Stimulated activated CD4-positive, alpha-beta T cell treated with anti-CD3 and anti-CD28 coated beads, Interleukin-2, amount 100 ng/mL, for 4 hours (primary cell): ENCODE measurements at places on chromosomes 12 and 14.
A peak's percentile ranks its signal among the peaks of the same experiment; 100 is the strongest.

- no peak for DNase-seq
Observed at GRCh38 chr14:105096206-105096875, 31.1 kb upstream of the GPR132 start.

- no peak for DNase-seq
Observed at GRCh38 chr12:32702946-32703345, 23.8 kb downstream of the DNM1L start.

DNA sequence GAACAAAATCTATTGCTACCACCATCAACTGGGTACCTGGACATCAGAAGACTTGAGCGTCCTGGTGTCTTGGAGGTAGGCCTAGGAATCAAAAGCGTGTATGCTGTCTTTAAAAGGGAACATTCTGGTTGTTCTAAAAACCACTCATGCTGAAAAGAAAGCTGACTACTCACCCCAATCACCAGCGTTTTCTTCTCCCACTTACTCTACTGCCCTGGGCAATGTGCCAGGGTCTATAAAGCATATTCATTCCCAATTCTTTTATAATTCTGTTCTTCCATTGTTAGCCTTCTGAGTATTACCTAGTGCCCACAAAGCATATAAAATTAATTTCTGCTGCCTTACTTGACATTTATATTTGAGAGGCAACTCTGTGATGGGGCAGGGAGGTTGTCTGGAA is 133.4 kb downstream of the KCNA5 start:
- DNase-seq, result no peak

DNA sequence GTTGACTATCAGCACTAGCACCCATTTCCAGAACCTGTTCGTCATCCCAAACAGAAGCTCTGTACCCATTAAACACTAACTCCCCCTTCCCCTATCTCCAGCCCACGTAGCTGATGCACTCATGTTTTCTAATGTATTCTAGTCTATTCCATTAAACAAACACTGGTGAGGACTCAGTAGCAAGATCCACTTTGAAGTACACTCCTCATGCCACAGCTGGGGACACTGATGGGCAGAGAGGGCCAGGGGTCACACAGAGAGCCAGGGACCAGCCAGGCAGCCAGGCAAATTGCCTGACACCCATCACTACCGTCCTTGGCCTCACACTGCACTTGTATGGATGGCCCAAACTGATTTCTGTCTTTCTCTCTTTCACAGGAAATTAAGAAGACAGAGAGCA is 269.9 kb upstream of the DIO3 start:
- no peak for DNase-seq

DNA sequence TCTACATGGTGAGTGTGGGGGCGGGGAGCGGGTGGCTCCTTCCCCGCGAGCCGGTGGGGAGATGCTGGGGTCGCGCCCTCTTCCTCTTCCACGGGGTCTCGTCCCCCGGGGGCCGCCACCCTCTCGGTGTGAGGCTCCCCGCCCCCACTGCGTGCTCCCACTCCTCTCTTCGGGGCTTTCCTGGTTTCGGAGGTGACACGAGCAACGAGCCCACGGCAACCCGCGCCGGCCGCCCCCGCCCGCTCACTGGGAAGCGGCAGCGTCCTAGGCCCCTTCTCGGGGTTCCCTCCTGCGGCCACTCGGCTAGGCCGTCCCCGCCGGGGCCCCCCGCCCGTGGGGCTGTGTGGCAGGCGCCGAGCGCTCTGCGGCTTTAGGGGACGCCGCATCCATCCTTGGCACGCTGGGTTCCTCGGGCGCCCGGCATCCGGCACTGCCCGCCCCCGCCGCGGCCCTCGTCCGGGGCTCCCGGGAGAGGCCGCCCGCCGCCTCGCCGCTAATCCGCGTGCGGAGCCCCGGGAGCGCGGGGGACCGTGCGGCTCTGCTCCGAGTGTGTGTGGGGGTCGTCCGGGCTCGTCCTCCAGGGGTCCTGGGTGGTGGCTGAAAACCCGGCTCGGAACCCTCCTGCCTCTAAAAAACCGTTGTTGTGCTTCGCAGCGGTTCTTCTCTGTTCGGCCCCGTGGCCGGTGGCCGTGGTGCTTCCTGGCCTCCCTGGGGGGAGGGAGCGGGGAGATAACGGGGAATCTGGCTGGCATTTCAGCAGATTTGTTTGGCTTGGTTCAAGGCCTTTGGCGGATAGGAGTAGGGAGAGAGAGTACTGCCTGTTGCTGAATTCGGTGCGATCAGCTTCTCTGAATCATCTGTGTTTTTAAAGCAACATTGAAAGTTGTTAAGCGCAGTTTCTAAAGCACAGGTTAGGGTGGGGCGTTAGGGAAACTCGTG is 1.0 kb downstream of the PCNX1 start:
- peak; percentile 55 for DNase-seq

DNA sequence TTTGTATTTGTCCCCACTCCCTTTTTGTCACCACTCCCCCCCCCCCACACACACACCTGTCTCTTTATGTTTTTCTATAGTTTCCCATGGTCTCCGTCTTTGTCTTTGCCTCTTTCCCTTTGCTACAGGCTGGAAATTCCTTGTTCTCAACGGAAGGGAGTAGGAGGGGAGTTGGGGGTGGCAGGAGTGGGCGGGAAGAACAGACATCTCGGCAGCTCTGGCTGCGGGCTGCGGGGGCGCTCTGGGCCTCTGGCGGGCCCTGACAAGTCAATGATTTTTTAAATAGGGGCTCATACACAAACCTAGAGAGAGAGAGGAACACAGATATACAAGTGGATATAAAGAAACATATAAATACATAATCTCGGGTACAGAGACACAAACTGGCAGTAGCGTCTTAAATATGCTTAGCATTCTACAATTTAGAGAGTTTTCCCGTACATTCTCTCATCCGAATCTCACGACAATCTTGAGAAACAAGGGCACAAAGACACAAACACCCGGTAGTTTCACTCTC is 2.4 kb upstream of the NAB2 start:
- DNase-seq, result peak; percentile 81

DNA sequence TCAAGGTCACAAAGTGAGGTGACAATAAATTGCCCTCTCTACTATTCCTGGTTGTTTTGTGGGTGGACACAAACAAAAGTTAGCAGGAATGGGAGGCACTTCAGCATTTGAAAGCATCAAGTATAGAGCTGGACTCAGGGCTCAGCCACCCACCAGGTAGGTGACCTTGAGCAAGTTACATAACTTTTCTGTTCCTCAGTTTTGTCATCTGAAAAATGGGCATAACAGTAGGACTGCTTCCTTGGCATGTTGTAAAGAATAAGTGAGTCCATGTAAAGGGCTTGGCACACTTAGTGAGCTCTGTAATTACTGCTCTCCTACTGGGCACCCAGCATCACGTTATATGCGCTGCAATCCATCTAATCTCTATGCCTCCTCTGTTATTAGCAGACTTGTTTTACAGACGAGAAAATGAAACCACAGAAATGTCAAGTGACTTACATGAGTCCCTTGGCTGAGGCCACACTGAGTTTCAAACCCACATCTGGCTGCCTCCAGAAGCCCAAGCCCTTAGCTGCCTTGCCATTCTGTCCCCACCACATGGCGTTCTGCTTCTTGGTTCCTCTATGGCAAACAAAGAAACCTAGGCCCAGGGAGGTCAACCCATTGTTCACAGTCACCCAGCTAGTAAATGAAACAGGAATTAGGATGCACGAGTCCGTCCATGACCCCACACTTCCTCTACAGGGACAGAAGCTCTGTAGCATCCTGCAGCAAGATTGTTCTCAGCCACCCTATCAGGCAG is 63.2 kb upstream of the SLC24A4 start:
- no peak for DNase-seq
